Endodermal cell (in vitro differentiated cells): ENCODE measurements at places on chromosomes 6 and 20.

GRCh38 chr6:148538261-148539190 lies 195.9 kb downstream of the SASH1 start:
- DNase-seq, result peak; percentile 25

DNA sequence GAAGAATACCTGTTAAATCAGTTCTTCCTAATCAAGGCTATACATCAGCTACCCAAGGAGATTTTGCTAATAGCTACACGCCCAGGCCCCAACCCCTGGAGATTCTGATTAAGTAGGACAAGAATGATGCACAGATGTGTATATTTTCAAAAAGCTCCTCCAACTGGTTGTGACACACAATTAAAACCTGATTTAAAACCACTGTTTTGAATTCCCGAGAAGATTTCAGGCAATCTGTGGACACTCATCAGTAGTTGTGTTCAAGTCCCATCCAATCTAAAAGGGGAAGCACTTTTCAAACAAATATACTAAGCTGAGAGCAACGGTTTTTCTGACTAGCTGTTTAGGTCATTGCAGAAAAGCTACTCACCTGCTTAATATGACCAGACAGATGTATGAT lies 118.9 kb upstream of the NHSL1 start:
- no peak for DNase-seq

DNA sequence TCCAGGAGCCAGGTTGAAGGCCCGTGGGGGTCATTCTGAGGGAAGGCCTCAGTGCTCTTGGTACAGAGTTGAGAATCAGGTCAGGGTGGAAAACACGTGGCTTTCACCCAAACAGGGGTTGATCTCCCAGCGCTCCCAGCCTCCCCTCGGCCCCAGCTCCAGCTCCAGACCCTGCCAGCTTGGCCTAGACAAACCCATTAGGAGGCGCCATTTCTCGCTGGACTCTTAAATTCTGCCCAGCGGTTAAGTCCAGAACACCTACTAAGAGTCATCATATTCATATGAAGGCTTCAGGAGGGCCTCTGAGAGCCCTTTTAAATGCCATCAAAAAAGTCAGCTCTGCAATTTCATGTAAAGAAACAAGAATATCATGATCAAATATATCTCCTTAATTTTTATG lies 158.0 kb upstream of the RIN2 start:
- peak; percentile 60 for DNase-seq

- no peak for DNase-seq
These were observed 7.5 kb downstream of the JARID2 start for GRCh38 chr6:15253203-15254022.

- peak; percentile 73 for DNase-seq
These were observed 82.5 kb downstream of the TRIM27 start for GRCh38 chr6:28841290-28841689.

DNA sequence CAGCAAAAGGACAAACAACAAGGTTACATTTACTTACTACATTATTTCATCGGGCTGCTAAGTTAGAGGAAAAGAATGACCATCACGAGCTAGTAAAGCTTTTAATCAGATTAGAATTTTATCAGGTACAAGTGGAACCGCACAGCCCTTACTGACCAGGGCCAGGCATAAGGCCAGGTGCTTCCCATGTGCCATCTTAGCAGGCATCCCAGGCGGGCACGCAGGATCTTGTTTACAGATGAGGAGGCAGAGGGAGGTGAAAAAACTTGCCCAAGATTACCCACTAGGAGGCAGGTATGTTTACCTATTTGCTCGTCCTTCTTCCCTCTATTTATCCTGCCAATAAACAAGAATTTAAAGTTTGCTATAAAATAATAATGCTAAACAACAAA lies 10.7 kb downstream of the EZR start:
- DNase-seq, result peak; percentile 54
